ENCODE measurements at places on chromosomes 5 and 9.
A peak's percentile ranks its signal among the peaks of the same experiment; 100 is the strongest.

DNA sequence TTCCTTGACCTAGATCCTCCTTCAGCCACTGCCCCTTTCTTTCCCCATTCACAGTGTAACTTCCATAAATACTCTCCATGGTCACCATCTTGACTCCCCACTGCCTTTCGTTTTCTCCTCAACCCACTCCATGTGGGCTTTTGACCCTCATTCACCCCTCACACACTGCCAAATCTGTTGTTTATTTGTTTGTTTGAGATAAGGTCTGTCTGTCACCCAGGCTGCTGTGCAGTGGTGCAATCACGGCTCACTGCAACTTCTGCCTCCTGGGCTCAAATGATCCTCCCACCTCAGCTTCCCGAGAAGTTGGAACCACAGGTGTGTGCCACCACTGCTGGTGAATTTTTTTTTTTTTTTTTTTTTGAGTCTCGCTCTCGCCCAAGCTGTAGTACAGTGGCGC is 162.9 kb downstream of the FGF1 start:
- no peak for DNase-seq

- DNase-seq, result no peak
These were observed 759.7 kb upstream of the ZNF608 start for GRCh38 chr5:125506124-125506523.

GRCh38 chr5:72539038-72539437 is 31.8 kb upstream of the ZNF366 start:
- no peak for DNase-seq

- no peak for DNase-seq
These were observed 27.3 kb upstream of the TDRD7 start for GRCh38 chr9:97384406-97385262.

- no peak for DNase-seq
These were observed 70.6 kb downstream of the TMEM252 start for GRCh38 chr9:68470067-68470466.

DNA sequence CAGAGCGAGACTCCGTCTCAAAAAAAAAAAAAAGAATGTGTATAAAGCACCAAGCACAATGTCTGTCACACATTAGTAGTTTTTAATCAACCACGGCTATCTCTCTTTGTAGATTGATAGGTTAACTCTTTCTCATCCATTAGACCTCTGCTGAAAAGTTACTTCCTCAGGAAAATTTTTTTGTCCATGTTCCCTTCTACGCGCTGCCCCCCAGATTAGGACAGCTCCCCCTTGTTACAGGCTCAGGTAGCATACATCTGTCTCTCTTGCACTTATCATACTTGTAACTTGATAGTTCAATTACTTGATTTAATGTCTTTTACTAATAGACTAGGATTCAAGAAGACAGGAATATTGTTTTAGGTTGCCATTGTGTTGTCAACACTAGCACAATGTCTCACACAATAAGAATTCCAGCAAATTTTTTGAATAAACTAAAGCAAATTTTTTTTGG is 1.5 kb downstream of the SPDL1 start:
- no peak for DNase-seq

DNA sequence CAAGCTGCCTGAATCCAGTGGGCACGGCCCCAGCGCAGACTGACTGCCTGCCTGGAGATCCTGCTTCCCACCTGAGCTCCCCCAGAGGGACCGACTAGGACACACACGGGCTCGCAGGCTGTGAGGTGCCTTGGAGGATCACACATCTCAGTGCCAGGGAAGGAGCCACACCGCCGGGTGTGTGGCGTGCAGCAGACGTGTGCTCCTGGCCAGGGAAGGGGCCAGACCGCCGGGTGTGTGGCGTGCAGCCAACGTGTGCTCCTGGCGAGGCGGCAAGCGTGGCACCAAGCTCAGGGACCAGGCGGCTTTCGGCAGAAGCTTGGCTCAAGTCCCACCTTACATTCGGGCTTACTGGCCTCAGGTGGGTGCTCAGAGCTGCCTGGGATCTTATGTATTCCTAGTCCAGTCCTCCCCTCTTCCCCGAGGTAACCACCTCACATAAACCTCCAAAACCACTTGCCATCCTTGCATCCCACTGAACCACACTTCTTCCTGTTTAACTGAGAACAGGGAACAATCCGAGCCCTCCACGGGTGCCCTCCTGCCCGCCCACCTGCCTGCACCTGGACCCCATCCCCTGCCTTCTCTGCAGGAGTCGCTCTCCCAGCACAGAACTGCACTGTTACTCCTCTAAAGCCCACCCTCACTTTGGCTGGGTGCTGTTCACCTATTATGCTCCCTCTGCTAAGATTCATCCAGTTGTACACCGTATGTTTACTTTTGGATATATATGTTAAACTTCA is 22.4 kb upstream of the MRNIP start:
- DNase-seq, result no peak

DNA sequence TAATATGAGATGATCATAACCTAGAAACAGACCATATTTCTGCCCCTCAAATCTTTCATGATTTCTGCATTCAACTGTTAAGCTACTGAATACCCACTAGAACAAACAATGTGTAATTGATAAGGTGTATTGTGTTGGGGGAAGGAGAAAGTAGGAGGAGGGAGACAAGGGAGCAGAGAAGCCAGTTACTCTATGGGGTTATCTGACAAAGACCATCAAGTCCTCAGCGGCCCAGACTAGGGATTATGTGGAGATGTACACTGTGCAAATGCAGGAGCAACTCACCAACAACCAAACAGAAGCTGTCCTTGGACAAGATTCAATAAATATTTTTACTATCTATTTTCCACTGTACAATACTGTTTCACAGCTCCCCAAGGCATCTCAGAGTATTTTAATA is 2.7 kb downstream of the NRG2 start:
- DNase-seq, result no peak

DNA sequence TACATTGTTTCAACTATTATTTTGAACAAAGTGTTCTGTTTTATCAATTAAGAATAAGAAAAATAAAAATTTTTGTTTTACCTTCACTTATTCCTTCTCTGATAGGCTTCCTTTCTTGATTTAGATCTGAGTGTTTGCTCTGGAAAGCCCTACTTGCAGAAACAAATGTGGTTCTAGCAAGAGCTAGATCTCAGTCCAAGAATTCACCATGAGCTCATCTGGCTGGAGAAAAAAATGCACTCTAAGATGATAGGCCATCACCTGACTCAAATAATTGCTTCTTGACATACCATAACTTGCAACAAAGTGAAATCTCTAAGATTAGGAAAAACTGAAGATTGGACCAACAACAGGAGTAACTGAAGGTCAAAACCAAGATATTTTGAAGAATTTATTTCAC is 6.3 kb upstream of the RLN2 start:
- DNase-seq, result no peak

DNA sequence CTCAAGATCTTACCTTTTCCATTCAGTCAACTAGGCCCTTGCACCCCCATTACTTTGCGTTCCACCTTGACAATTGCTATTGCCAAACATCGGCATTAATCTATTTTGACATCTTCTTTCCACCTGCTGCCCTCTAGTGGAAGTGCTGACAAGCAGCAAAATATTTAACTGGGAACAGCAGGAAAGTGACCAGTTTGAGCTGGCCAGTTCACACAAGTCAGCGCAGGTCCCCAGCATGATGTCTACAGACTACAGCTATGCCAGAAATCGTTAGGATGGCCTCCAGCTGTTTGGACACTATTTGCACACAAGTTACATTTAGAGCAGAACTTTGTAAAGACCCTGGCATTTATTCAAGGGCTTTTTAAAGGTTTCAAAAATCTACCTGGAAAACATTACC is 160.1 kb downstream of the GHR start:
- DNase-seq, result peak; percentile 64

DNA sequence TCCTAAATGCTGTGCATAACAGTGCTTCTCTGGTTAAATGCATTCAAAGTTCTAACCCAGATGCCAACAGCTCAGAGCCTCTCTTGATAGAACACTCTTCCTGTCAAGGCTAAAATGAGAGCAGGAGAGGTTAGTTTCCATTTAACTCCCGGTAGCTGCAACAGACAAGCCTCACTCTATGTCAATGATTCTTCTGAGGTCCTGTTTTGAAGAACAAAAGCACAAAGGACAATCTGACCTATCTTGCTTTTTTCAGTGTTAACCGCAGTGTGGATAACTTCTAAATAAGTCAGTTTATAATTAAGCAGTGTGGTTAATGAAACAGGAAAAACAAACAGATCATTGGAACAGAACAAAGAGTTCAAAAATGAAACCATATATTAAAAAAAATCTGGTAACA is 80.7 kb downstream of the ANKRD55 start:
- no peak for DNase-seq

GRCh38 chr5:85140471-85140870 is 755.8 kb upstream of the EDIL3 start:
- no peak for DNase-seq

DNA sequence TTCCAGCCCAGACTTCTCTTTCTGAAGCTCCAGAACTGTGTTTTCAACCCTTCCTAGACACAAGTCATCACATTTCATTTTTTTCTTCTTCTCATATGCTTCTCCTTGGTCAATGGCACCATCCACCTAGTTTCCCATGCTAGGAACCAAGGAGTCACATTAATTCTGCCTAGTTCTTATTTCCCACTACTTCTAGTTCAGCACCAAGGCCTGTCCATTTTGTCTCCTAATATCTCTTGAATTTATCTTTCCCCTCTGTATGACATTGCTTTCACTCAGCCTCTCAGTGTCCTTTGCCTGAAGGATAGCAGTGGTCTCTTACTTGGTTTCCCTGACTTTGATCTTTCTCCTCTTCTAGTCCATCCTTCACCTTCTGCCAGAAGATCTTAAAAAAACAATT is 38.8 kb downstream of the ARHGEF28 start:
- no peak for DNase-seq

DNA sequence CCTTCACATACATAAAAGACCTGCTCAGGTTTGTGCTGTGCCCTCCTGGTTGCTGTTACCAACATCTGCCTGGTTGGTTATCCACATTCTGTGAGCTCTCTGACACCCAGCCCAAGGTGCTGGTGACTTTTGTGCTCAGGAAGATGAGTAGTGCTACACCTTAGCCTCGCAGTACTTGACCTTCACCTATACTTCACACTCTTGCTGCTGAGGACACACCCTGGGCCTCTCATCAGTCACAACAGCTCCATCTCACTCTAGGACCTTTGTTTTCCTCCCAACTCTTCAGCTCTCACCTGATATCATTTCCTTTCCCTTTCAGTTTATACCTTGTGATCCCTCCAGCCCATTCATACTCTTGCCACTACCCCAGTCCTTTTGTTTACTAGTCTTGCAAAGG is 10.7 kb upstream of the SLC22A5 start:
- no peak for DNase-seq

DNA sequence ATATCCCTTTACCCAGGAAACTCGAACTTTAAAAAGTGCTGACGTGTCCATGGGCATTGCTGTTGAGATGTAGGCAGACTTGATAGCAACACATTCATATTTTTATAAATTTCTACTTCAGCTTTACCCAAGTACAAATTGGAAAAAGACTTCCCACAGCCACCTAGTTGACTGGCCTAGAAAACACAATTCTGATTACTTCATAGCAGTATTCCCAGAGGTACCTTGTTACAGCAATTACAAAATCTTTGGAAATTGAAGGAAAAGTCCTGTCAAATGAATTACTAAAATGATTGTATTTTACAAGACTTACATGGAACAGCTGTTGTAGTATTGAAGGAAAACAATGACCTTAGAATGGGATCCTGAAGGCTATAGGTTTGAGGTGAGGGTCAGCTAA is 130.7 kb upstream of the NREP start:
- DNase-seq, result no peak

- no peak for DNase-seq
These were observed 4.4 kb upstream of the CEP72 start for GRCh38 chr5:607541-608428.

DNA sequence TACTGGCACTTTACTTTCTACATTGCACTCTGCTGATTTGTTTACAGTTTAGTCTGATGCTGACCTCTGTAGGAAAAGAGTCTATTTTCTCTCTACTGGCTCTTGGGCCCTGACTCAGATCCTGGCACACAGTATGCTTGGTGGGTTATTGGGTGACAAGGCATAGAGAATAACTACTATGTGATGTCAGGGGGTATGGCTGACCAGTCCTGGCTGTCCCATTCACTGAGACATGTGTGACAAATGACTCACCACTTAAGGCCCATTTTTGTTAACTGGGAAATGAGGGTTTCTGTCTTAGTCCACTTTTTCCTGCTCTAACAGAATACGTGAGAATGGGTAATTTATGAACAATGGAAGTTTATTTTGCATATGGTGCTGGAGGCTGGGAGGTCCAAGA is 66.4 kb downstream of the DAPK1 start:
- no peak for DNase-seq

- DNase-seq, result no peak
These were observed 112.6 kb upstream of the NFIL3 start for GRCh38 chr9:91536211-91536691.

- DNase-seq, result no peak
These were observed 80.3 kb downstream of the OSMR start for GRCh38 chr5:38926121-38926520.

- no peak for DNase-seq
These were observed 118.1 kb downstream of the C9orf152 start for GRCh38 chr9:110089681-110090370.

All from ecto neural progenitor cell (in vitro differentiated cells).